ENCODE measurements at places on chromosomes 3 and 15. TPM values are rescaled to one million over a fixed set of nuclear protein-coding genes. Genes with fewer than 3 reads are reported as not detected.

- DNase-seq: no peak
Observed at GRCh38 chr3:119662604-119663373, 2.4 kb upstream of the POPDC2 start.

GRCh38 chr3:184145111-184145524 lies 10.0 kb downstream of the EIF2B5 start:
- no peak for DNase-seq

DNA sequence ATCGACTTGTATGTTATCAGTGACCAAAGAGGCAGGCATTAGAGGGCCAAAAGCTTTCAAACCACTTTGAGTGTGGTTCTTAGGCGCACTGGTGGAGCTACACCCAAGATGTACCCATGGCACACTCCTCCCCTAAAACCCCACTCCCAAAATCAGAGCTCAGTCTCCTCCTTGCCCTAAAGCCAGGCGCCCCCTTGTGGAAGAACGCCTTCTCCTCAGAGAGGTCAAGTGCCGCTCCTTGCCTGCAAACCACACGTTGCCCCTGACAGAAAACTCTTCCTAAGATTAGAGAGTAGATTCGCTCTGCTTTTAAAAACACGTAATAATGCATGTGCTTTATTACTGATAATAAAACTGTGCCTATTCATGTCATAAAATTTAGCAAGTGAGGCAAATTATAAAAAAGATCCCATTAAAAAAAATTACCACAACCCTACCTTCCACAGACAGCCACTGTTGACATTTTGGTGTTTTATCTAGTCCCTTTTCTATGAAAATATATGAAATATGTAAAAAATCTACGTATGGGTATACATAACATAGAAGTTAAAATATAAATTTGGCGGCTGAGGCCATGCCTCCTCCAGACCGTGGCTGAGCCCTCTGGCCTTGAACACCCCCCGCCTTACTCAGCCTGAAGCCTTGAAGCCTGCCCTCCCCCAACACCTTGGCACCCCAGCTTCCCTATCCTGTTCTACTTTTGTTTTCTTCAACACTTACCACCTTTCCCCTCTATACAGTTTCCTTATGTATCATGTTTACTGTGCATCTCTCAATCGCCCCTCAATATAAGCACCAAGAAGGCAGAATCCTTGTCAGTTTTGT lies 33.5 kb downstream of the BCL2L10 start:
- no peak for DNase-seq

DNA sequence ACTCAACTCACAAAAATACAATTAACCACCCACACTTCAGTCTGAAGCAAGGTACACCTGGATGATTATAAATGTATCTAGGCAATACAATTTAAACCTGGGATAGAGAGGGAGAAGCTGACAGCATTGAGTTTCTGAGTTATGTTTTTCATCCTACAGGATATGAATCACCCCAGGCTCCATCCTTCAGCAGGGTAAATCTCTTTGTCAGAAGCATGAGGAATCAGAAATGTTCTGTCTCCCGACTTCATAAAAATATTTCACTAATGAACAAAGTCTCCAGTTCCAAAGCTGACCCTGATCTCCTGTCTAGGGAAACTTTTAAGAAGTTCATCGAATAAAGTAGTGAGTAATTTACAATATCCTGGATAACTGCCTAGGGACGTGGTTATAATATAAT lies 25.5 kb upstream of the FRMD4B start:
- DNase-seq: peak; percentile 45

GRCh38 chr15:91961357-91961756 lies 107.8 kb downstream of the SLCO3A1 start:
- no peak for DNase-seq

GRCh38 chr15:60086681-60087429 lies 82.7 kb downstream of the FOXB1 start:
- DNase-seq: no peak

DNA sequence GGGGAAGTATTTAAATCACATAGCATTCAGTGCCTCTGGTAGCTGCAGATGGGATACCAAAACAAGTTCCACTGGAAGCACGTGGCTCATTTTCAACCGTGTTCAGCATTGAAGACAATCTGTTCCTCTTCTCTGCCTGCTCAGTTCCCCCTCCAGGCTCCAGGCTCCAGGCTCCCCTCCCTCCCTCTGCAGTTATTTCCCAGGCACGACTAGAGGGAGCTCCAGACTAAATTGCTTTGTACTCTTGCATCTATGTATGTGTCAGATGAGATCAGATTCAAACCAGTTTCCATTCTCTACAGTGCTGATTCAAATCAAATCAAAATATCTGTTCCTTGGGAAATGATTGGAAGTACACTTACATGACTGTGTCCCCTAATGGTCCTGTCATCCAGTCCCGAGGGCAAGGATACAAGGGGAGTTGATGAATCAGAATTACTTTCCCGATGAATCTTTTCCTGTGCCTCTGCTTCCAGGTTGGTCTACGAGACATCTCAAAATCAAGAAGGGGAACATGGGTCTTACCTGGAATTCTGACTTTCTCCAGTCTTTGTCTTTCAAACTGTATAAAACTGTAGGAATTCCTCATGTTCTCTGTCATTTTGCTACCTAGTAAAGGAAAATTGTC lies 600.5 kb downstream of the EDEM1 start:
- DNase-seq: no peak

DNA sequence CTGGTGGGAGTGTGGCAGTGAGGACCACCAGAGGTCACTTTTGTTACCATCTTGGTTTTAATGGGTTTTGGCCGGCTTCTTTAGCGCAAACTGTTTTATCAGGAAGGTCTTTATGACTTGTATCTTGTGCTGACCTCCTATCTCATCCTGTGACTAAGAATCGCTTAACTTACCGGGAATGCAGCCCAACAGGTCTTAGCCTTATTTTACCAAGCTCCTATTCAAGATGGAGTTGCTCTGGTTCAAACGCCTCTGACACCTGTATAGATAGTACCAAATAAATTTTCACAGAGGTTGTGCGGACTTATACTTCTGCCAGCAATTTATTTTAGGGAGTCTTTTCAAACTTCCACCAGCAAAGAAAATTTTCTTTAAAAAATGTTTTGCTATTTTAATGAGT lies 13.6 kb upstream of the SLCO3A1 start:
- no peak for DNase-seq

GRCh38 chr15:42405863-42406482 lies 46.7 kb downstream of the CAPN3 start:
- DNase-seq: no peak

GRCh38 chr15:45274636-45275380 lies 22.8 kb downstream of the SLC28A2 start:
- DNase-seq: no peak

The LSAMP gene
- total RNA-seq: not detected

The RARRES1 gene
- 4.9 TPM for total RNA-seq

The SLC28A1 gene
- not detected for total RNA-seq

All from pulmonary artery endothelial cell (primary cell).